Skeletal muscle cell (primary cell): ENCODE measurements at places on chromosomes 16 and 17.
A peak's percentile ranks its signal among the peaks of the same experiment; 100 is the strongest.

GRCh38 chr17:65774787-65775186 lies 213.3 kb upstream of the AXIN2 start:
- DNase-seq: no peak

DNA sequence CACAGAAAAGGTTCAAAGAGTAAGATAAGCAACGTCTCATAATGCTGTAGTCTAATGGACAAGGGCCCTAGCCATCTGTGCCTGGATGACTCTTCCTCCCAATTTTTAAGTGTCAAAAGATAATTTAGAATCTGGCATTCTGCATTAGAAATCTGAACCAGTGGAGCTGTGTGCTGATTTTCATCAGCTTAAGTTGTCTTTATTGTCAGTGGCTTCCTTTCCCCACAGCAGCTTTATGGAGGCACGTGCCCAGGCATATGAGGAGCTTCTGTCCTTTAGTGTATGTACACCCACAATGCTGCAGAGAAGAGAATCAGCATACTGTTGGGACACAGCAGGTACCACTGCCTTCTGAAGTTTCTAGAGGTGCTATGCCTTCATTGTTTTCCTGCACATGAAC lies 37.9 kb downstream of the HEATR6 start:
- DNase-seq: no peak

- DNase-seq: no peak
Observed at GRCh38 chr17:66834426-66834918, 445 bp upstream of the CACNG5 start.

- DNase-seq: no peak
Observed at GRCh38 chr16:66605979-66606751, 1.7 kb downstream of the CMTM3 start.

GRCh38 chr17:27912964-27913363 lies 19.8 kb upstream of the LYRM9 start:
- DNase-seq: no peak

GRCh38 chr16:88308441-88309173 lies 74.2 kb upstream of the ZNF469 start:
- DNase-seq: no peak

DNA sequence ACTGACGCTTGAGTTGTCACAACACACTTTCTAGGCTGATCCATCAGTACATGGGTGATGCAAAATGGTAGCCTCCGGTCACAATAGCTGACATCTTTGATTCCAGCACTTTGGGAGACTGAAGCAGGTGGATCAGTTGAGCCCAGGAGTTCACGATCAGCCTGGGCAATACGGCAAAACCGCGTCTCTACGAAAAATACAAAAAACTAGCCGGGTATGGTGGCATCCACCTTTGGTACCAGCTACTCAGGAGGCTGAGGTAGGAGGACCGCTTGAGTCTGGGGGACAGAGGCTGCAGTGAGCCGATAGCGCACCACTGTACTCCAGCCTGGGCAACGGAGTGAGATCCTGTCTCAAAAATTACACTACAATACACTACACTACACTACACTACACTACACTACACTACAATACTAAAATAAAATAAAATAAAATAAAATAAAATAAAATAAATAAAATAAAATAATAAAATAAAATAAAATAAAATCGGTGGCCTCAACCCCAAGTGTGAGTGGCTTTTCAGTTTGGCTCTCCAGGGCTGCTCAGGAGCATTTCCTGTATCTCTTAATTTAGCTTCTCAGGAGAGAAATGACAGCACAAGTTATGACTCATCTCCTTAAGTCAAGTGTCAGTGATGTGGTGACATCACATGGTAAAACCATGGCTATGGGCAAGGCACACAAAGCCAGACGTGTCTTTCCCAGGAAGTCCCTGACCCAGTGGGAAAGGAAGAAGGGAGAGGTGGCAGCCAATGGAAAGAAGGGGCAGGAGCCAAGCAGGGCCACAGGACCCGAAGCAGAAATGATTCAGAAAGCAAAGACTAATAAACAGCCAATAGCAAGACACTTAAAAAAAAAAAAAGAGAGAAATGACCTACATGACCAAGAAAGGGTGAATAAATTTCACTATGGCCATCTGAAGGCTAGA lies 75.3 kb upstream of the TBC1D3K start:
- DNase-seq: peak; percentile 32

GRCh38 chr17:47611372-47612350 lies 38.1 kb upstream of the KPNB1 start:
- DNase-seq: no peak

DNA sequence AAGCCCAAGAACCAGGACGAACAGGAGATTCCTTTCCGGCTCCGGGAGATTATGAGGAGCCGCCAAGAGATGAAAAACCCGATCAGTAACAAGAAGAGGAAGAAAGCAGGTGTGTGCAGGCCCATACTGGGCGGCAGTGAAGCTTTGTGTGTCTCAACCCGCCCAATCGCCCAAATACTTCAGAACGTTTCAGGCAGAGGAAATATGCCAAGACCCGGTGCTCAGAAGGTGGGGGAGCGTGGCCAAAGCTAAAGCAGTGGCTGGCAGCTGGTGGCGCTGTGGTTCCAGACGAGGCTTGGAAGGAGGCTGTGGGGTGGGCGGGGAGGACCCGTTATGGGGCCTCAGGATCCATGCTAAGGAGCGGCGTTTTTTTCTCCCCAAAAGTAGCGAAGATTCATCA lies 1.2 kb downstream of the CCDC137 start:
- no peak for DNase-seq

DNA sequence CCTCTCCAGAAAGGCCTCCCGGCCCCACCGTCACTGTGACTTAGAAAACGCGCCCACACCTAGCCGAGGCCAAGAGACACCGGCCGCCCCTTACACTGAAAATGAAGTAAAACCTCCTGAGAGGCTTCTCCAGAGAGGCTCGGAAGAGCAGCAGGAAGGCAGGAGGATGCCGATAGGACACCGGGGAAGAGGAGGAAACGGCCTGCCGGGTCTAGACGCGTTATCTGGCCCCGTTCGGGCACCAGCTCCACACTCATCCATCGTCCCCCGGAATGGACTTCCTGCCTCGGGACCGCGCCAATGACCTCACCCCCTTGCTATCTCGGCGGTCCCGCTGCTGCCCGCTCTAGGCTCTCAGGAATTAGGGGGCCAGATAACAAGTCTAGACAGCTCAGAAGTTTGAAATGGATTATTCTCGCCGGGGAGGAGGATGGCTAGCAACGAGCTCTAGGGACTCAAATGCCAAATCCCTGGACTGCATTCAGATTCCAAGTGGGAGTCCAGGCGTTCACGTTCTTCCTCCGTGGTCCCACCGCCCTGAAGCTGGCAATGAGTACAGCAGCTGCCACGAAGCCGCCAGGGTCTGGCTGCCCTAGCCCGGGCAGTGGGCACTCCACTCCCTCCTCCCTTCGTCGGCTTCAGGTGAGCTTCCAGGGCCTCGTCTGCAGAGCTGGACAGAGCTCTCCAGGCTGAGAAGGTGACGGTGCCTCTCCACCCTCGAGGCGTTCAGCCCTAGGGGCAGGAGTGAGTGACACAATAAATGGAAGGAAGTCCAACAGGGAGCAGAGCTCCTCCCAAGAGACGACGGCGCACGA lies 350.9 kb downstream of the FOXL1 start:
- peak; percentile 58 for DNase-seq

GRCh38 chr17:44044071-44044470 lies 22.4 kb downstream of the LSM12 start:
- DNase-seq: peak; percentile 65
